Type B pancreatic cell (in vitro differentiated cells): ENCODE measurements at places on chromosomes 11 and 22. TPM values are rescaled to one million over a fixed set of nuclear protein-coding genes. Genes with fewer than 3 reads are reported as not detected.
A peak's percentile ranks its signal among the peaks of the same experiment; 100 is the strongest.

DNA sequence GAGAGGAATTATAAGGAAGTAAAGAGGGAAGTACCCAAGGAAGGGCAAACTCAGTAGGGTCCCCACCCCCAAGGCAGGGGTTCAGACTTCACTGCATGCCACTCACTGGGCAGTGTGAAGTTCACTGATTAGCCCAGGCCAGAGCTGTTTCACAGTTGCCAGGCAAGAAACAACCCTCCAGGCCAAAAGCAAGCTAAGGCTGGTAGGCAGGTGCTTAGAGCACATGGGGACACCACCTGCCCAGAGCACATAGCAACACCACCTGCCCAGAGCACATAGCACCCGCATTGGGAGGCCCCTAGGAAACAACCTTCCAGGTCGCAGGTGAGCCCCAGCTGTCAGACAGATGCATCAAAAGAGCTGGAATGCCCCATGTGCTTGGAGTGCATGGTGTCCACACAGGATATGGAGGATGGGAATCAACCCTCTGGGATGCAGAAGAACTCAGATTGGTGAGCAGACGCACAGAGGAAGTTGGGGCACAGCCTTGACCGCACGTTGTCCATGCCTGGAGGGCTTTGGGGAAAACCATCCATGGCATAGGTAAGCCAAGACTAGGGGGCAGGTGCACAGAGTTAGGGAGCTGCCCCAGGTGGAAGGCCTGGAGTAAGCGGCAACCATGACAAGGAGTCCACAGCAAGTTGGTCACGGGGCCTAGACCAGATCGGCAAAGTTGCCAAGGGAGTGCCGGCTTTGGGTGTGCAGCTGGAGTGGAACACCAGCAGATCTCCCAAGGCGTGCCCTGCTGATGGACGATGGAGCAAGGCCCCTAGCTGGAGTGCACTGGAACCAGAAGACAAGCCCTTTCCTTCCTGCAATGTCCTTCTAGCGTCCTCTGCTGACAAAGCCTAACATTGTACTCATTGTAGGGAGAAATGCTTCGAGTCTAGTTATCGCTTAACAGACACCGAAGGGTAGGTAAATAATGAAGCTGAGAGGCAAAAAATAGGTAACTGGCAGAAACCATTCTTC lies 7.8 kb upstream of the TMEM216 start:
- DNase-seq = no peak
- no peaks in the 10 kb centered on the region for H3K27me3 ChIP-seq
- H3K4me3 ChIP-seq = no peak overlapping the region
- H3K36me3 ChIP-seq = peaks cover 4% of the 10 kb centered on the region
- H3K4me1 ChIP-seq = peaks cover 9% of the 10 kb centered on the region

GRCh38 chr11:102226702-102227490 lies 90.4 kb upstream of the BIRC3 start:
- H3K4me1 ChIP-seq = peaks cover 48% of the 10 kb centered on the region
- peak overlapping the region; percentile 15 for H3K4me3 ChIP-seq
- DNase-seq = no peak
- H3K27ac ChIP-seq = peak overlapping the region; percentile 79

DNA sequence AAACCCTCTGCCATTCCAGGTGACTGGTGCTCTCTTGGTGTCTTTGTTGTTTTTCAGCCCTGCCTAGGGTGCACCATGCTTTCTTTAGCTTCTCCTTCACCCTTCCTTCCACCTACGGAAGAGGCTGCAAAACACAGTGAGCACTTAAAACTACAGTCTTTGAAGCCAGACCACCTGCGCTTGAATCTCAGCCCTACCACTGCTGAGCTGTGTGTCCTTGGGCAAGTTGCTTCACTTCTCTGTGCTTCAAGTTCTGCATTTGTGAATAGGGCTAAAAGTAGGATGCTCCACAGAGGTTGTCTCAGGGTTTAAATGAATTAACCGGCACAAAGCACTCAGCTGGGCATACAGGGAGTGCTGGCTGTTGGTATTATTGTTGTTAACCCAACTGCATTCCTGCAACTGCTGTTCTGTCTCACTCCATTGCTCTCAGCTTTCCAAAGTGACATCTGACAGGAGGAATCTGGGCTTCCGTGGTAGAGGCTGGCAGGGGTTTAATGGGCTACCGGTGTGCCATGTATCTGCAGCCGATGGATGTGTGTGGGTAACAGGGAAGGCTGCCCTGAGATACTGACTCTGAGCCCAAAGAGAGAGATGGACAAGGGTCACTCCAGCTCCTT lies 139.3 kb downstream of the FBXO7 start:
- H3K4me1 ChIP-seq = peaks cover 20% of the 10 kb centered on the region
- DNase-seq = no peak
- no peaks in the 10 kb centered on the region for H3K27me3 ChIP-seq
- H3K27ac ChIP-seq = no peak overlapping the region
- no peak overlapping the region for H3K4me3 ChIP-seq

DNA sequence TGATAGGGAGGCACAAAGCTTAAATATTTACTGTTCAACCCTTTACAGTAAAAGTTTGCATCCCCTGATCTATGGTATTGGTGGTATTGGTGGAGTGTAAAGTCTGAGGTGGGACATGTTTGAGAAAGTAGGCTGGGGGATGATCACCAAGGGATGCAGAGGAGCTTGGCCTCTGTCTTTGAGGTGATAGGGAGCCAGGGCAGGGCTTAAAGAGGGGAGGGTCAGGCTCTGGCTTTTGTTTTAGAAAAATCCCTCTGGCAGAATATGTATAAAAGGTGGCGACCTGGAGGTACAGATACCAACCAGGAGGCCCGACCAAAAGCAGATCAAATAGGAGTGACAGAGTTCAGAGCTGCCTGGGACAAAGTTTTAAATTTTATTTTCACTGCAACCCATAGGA lies 59.0 kb downstream of the SWAP70 start:
- DNase-seq = no peak
- peaks cover 17% of the 10 kb centered on the region for H3K36me3 ChIP-seq
- no peak overlapping the region for H3K4me3 ChIP-seq
- no peak overlapping the region for H3K27ac ChIP-seq
- no peaks in the 10 kb centered on the region for H3K27me3 ChIP-seq

Gene TRIM51
- total RNA-seq = not detected in 2 replicates

Gene UPK3A
- 0.29 and 0.62 TPM in 2 replicates for total RNA-seq

Gene HOATZ
- total RNA-seq = 0.75 TPM in 1 of 2 replicates, not detected in the other

DNA sequence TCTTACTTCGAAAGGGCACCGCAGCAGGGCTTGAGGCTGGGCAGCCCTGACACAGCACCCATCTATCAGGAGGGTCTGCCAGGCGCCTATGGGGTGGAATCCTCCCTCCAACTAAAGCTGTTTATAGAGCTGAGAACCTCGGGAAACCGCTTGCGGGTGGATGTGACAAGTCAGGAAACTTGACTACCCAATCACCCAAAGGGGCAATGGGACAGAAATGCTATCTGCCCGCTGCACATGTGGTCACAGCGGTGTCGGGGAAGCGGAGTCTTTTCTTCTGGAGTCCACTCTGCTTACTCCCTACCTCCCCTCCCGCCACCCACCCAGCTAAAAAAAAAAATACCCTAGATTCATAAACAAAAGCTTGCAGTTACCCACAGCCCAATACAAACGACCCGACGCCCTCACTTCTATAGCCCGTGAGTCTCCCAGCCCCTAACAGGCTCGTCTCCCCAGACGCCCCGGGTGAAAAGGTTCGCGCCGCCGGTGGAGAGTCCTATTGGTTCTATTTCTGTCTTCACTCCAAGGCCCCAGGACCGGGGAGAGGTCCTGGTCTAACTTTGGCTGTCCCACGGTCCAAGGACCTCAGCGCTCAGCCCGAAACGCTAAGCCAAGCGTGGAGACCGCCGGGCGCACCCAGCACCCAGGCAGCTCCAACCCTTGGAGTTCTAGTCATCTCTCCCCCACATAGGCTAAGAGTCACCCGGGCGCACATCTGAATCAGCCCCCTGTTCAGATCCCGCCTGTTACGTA lies 1.4 kb downstream of the TRPC6 start:
- DNase-seq = no peak
- no peaks in the 10 kb centered on the region for H3K36me3 ChIP-seq
- H3K4me3 ChIP-seq = peak overlapping the region; percentile 85
- peaks cover 2% of the 10 kb centered on the region for H3K4me1 ChIP-seq

- H3K27me3 ChIP-seq = peaks cover 3% of the 10 kb centered on the region
- H3K27ac ChIP-seq = no peak overlapping the region
- H3K4me3 ChIP-seq = no peak overlapping the region
- no peak for DNase-seq
- no peaks in the 10 kb centered on the region for H3K4me1 ChIP-seq
- no peaks in the 10 kb centered on the region for H3K36me3 ChIP-seq
These were observed 74.3 kb downstream of the BRD1 start for GRCh38 chr22:49753276-49753890.

Gene MRGPRG
- not detected in 2 replicates for total RNA-seq

Gene KDM4E
- total RNA-seq = not detected in 2 replicates

DNA sequence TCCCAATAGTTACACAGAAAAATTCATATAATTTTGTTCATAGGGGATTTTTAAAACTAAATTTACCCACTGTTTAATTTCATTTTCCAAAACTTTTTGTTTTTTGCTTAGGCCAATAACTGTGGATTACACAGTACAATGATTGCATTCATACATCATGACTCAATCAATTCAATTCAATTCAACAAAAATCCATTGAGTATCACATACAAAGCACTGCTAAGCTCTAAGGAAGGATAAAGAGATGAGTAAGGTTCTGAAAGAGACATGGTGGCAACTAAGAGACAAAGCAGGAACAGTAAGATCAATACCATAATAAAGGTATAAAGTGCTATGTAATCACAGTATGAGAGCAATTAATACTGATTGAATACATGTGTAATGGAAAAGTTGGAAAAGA lies 9.4 kb upstream of the LAYN start:
- no peaks in the 10 kb centered on the region for H3K36me3 ChIP-seq
- peaks cover 10% of the 10 kb centered on the region for H3K27me3 ChIP-seq
- H3K27ac ChIP-seq = no peak overlapping the region
- peaks cover 10% of the 10 kb centered on the region for H3K4me1 ChIP-seq
- DNase-seq = no peak
- no peak overlapping the region for H3K4me3 ChIP-seq

Gene BARX2
- total RNA-seq = 62.1 and 186 TPM in 2 replicates

DNA sequence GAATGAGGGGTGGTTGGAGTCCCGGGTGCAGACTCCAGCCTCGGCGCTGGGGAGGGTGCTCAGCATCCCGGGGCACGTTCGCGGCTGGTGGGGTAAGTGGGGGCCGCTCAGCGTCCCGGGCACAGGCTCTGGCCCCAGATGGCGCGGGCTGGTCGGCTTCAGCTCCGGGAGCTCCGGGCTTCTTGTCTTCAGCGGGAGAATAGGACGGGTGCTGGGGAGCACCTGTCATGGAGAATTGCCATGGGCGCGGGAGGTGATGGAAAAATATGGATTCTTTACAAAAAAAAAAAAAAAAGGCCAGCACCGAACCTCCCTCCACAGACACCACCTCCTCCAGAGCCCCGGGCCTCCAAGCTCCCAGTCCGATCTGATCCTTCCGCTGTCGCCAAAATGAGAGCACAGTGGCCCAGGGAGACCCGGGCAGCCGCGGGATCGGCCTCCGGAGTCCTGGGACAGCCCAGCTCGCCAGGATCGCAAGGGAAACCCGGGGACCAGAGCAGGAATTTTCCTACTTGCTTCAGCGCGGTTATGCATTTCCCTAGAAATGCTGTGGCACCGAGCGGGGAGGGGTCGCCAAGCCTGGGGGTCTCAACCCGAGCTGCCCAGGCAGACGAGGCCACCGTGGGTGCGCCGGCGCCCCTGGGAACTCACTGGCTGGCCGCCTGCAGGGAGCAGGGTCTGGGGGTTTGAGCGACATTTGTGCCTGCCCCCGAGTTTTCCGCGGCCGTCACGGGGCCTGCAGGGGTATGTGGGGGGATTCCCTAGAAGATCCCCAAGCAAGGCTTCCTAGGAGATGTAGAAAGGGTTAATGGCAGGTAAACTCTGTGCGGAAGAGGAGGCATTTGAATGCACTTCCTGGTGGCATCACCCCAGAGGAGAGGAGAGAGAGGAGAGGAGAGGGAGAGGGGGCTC lies 1336.9 kb downstream of the BRD1 start:
- peaks cover 19% of the 10 kb centered on the region for H3K4me1 ChIP-seq
- H3K4me3 ChIP-seq = peak overlapping the region; percentile 83
- peaks cover 68% of the 10 kb centered on the region for H3K27me3 ChIP-seq
- H3K36me3 ChIP-seq = no peaks in the 10 kb centered on the region
- no peak overlapping the region for H3K27ac ChIP-seq

Gene PRR33
- not detected in 2 replicates for total RNA-seq

Gene CNIH2
- 21.3 and 23.2 TPM in 2 replicates for total RNA-seq

GRCh38 chr11:106379265-106379664 lies 301.8 kb downstream of the AASDHPPT start:
- no peak for DNase-seq
- H3K27me3 ChIP-seq = peaks cover 6% of the 10 kb centered on the region
- H3K4me3 ChIP-seq = no peak overlapping the region

- no peaks in the 10 kb centered on the region for H3K36me3 ChIP-seq
- no peaks in the 10 kb centered on the region for H3K4me1 ChIP-seq
- peak overlapping the region; percentile 50 for H3K27ac ChIP-seq
- peaks cover 71% of the 10 kb centered on the region for H3K27me3 ChIP-seq
These were observed 6.8 kb upstream of the MICAL2 start for GRCh38 chr11:12103411-12104225.

DNA sequence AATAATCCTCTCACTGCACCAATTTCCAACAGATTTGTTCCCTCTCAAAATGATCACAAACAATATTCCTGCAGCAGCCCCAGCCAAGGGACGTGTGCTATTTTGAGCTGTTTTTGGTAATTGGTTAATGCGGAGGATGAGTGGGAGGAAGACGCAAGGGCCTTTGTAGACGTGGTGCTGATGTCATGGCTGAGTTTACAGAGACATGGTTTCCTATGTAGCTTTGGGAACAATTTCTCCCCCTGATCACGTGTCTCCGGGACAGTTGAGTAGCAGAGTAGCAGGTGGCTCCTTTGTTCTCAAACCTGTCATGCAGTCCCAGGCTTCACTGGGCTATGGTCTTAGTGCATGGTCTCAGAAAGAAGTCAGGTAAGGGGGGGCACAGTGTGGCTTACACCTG lies 183.2 kb upstream of the NECTIN1 start:
- no peak overlapping the region for H3K4me3 ChIP-seq
- no peak overlapping the region for H3K27ac ChIP-seq
- DNase-seq = no peak
- H3K27me3 ChIP-seq = peaks cover 10% of the 10 kb centered on the region

GRCh38 chr11:100980156-100980555 lies 149.5 kb downstream of the PGR start:
- H3K27me3 ChIP-seq = no peaks in the 10 kb centered on the region
- H3K4me1 ChIP-seq = no peaks in the 10 kb centered on the region
- peaks cover 8% of the 10 kb centered on the region for H3K36me3 ChIP-seq
- no peak overlapping the region for H3K27ac ChIP-seq
- no peak for DNase-seq
- H3K4me3 ChIP-seq = no peak overlapping the region

Gene BATF2
- total RNA-seq = 1.0 TPM in 2 replicates

GRCh38 chr11:44789496-44789895 lies 62.7 kb downstream of the TSPAN18 start:
- peaks cover 45% of the 10 kb centered on the region for H3K4me1 ChIP-seq
- H3K27ac ChIP-seq = no peak overlapping the region
- H3K4me3 ChIP-seq = no peak overlapping the region

DNA sequence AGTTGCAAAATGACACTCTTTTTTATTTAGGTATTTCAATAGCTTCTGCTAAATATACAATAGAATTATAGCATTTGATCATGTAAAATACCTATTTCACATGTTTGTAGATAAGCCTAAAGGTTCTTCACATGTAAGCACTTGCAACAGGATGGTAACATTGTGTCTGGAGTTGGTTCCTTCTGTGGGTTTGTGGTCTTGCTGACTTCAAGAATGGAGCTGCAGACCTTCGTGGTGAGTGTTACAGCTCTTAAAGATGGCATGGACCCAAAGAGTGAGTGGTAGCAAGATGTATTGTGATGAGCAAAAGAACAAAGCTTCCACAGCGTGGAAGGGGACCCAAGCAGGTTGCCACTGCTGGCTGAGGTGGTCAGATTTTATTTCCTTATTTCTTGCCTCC lies 246.4 kb upstream of the PDGFD start:
- H3K4me3 ChIP-seq = no peak overlapping the region
- DNase-seq = no peak
- no peaks in the 10 kb centered on the region for H3K27me3 ChIP-seq
- H3K27ac ChIP-seq = no peak overlapping the region
- H3K36me3 ChIP-seq = no peaks in the 10 kb centered on the region
- no peaks in the 10 kb centered on the region for H3K4me1 ChIP-seq

Gene SCO2
- total RNA-seq = 2.0 and 6.1 TPM in 2 replicates
